Activated CD4-positive, alpha-beta T cell treated with anti-CD3 and anti-CD28 coated beads, Interleukin-2, amount 10 ng/mL, durations not matched to agents 24 days and 14 days (primary cell): ENCODE measurements at places on chromosomes 1 and 21. TPM values are rescaled to one million over a fixed set of nuclear protein-coding genes. Genes with fewer than 3 reads are reported as not detected.

Gene PADI3
- not detected in 2 replicates for total RNA-seq

- no peak for DNase-seq
These were observed 6.5 kb upstream of the RPTN start for GRCh38 chr1:152165286-152166077.

Gene S100A16
- total RNA-seq: not detected in 2 replicates

GRCh38 chr1:100539836-100540536 is 2.0 kb downstream of the GPR88 start:
- no peak for DNase-seq

DNA sequence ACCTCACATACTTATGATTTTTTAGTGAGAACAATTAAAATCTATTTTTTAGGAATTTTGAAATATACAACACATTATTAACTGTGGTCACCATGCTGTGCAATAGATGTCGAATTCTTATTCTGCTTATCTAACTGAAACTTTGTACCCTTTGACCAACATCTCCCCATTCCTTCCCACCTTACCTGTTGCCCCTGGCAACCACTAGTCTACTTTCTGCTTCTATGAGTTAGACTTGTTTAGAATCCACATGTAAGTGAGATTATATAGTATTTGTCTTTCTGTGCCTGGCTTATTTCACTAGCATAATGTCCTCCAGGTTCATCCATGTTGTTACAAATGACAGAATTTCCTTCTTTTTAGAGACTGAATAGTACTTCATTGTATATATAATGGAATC is 168.3 kb downstream of the LBR start:
- DNase-seq: no peak

DNA sequence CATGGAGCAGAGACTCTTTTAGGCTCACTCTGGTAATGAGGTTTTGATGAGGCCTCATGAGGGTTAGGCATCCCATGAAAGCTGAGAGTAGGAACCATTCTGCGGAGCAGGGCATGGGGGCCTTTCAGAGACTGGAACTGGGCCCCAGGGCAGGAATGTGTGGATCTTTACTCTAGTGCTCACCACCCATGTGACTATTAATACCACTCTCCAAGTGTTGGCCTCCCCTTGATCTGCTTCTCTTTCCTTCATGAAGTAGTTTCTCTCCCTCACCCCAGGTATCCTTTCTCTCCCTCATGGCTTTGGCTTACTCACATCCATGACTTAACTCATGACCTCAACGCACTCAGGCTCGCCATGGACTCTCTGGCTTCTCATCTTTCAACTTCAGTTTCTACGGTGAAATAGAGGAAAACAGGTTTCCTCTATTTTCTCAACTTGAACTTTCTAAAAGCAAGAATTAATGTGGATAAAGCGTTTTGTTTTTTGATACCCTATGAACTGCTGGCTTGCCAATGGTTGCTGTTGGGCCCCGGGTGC is 50.5 kb upstream of the GADD45A start:
- DNase-seq: no peak

- DNase-seq: no peak
These were observed 3.7 kb downstream of the MMEL1 start for GRCh38 chr1:2628933-2629626.

- no peak for DNase-seq
These were observed 145.4 kb downstream of the ZC3H11B start for GRCh38 chr1:219467524-219467923.

Gene WNT3A
- total RNA-seq: not detected in 2 replicates

GRCh38 chr1:154611150-154611862 is 3.3 kb upstream of the ADAR start:
- DNase-seq: no peak

DNA sequence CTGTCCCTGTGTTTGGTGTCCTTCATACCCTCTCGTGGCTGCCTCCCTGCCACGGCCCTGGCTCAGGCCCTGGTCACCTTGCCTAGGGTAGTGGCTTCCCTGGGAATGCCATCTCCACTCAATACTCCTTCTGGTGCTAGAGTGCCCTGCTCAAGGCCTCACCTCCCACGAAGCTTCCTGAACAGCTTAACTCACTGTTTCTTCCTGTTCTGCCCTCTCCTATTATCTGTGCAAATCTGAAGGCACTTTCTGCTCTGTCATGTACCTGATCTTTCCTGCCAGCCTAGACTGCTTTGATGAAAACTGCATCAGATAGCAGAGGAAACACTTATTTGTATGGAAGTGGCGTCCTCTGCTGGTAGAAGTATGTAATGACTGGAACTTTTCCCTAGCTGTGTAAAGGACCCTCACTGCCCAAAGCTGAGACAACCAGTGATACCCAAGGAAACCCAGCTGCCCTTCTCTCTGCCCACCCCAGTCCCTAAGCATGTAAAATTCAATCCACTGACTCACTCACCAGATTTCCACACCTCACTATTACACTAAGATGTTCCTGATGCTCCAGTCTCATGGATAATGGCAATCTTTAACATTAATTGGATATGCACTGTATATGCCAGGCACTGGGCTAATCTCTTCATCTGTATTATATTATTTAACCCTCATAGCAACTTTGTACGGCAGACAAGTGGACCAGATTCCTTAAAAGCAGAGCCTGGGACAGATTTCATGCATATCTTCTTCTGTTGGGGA is 36.2 kb upstream of the BTG2 start:
- peak; percentile 88 for DNase-seq

DNA sequence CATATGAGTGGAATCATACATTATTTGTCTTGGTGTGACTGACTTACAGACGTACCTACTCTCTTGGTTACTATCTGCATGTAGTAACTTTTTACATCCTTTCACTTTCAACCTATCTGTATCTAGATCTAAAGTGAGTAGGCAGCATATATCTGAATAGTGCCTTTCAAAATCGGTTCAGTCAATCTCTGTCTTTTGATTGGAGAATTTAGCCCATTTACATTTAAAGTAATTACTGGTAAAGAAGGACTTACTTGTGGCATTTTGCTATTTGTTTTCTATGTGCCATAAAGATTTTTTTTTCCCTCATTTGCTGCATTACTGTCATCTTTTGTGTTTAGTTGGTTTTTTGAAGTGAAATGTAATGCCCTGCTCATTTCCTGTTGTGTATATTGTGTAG is 14.2 kb downstream of the UTS2 start:
- no peak for DNase-seq

- DNase-seq: no peak
These were observed 417.6 kb downstream of the PTPRU start for GRCh38 chr1:29653886-29654450.

Gene OR2T35
- not detected in 2 replicates for total RNA-seq

Gene FAM110D
- 0.07 and 0.09 TPM in 2 replicates for total RNA-seq

- peak; percentile 61 for DNase-seq
These were observed 1.2 kb downstream of the ATP1B1 start for GRCh38 chr1:169107603-169108208.
